ENCODE measurements at places on chromosomes 7 and 10. TPM values are rescaled to one million over a fixed set of nuclear protein-coding genes. Genes with fewer than 3 reads are reported as not detected.

Gene DGKB
- total RNA-seq, result 0.36 TPM

Gene FAM237B
- total RNA-seq, result not detected

Gene RARRES2
- 1.4 TPM for total RNA-seq

Gene FAM180A
- total RNA-seq, result 2.5 TPM

Gene ANKRD2
- total RNA-seq, result 0.27 TPM

Gene FAM25A
- total RNA-seq, result not detected

Gene TBX20
- 6.4 TPM for total RNA-seq

Gene AGMO
- not detected for total RNA-seq

Gene PDZD7
- total RNA-seq, result 0.27 TPM

Gene FFAR4
- total RNA-seq, result not detected

Gene SLC25A13
- 14.3 TPM for total RNA-seq

Gene NME8
- total RNA-seq, result not detected

Gene CALHM1
- total RNA-seq, result not detected

Gene CYP3A7
- total RNA-seq, result 0.74 TPM

Gene IPMK
- total RNA-seq, result 7.3 TPM

Gene CAV1
- total RNA-seq, result 598 TPM

Gene TLX1
- total RNA-seq, result not detected

Gene HYAL4
- total RNA-seq, result not detected

Gene RASSF4
- total RNA-seq, result 3.8 TPM

Gene CAPZA2
- 174 TPM for total RNA-seq

Gene ANKRD1
- total RNA-seq, result 1.4 TPM

Gene ADAMTS14
- 2.0 TPM for total RNA-seq

Gene RAB11FIP2
- 35.5 TPM for total RNA-seq

Gene CTTNBP2
- 3.9 TPM for total RNA-seq

Gene SPAM1
- total RNA-seq, result not detected

Gene HIF1AN
- total RNA-seq, result 12.9 TPM

Gene GIMAP8
- 0.09 TPM for total RNA-seq

Gene TFPI2
- total RNA-seq, result 97.3 TPM

Gene OR9A2
- total RNA-seq, result not detected

Gene OPN1SW
- not detected for total RNA-seq

Gene HOXA13
- total RNA-seq, result not detected

Gene SPDYE2
- total RNA-seq, result not detected

Gene LRCH4
- 9.4 TPM for total RNA-seq

Gene CLDN3
- total RNA-seq, result not detected

Gene ENKUR
- not detected for total RNA-seq

Gene LRRC18
- total RNA-seq, result not detected

Gene PDE6C
- total RNA-seq, result not detected

Gene POMZP3
- total RNA-seq, result 7.7 TPM

Gene PRR15
- total RNA-seq, result 2.4 TPM

Gene KEL
- not detected for total RNA-seq

Gene AS3MT
- 7.0 TPM for total RNA-seq
